ENCODE measurements at places on chromosomes 3 and 15. TPM values are rescaled to one million over a fixed set of nuclear protein-coding genes. Genes with fewer than 3 reads are reported as not detected.

The SLC12A1 gene
- total RNA-seq: not detected

The HCLS1 gene
- 23.0 TPM for total RNA-seq

The HEMK1 gene
- 20.8 TPM for total RNA-seq

The PLA2G4D gene
- total RNA-seq: not detected

The MESP2 gene
- total RNA-seq: not detected

The SLC24A5 gene
- not detected for total RNA-seq

The SKOR1 gene
- total RNA-seq: 0.49 TPM

The TEX55 gene
- not detected for total RNA-seq

The PARP9 gene
- total RNA-seq: 31.3 TPM
